ENCODE measurements at places on chromosomes 12 and 14.

DNA sequence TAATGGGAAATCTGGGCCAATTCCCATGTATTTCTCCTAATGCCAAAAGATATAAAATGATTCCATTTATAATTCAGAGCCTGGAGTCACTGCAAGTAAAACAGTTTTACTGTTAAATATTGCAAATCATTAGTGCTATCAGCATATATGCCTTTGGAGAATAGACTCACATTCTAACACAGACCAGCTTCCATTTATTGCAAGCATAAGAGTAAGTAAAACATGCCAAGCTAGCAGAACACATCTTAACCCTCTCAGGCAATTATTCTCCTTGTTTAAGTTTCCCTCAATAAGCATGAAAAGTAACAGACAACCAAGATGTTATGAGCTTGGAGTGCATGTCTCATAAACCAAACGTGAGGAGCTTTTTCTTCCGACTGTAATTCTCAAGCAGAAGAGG is 173.9 kb upstream of the GRIP1 start:
- no peak for DNase-seq

GRCh38 chr14:83873669-83874068 is 1656.3 kb upstream of the FLRT2 start:
- no peak for DNase-seq

DNA sequence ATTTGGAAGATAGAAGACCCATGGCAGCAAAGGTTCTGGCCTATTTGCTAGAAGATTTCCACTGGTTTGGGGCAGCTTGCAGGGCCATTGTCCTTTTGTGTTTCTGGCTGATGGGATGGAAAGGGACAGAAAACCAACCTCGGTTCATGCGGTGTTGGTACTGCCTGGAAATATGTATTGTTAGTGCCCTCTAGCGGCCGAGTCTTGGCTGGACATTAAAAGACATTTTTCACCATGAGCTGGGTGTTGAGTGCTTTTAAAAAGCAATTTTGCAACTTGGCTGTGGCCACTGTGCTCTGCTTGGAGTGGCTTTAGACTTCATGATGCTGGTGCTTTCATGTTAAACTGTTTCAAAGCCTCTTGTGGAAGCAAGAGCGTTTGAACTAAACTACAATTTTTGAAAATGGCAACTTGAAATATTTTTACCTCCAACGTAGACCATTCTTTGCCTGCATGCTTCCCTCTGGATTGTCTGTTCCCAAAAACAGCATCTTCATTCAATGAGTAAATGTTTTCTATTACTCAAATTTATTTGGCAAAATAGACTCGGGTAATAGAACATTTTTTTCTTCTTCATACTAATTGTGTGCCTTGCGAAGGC is 102.7 kb upstream of the TBX5 start:
- DNase-seq, result peak; percentile 60

- DNase-seq, result no peak
Observed at GRCh38 chr14:57420986-57421385, 30.6 kb downstream of the NAA30 start.

GRCh38 chr12:126534495-126534894 is 1469.3 kb downstream of the AACS start:
- no peak for DNase-seq

- peak; percentile 3 for DNase-seq
Observed at GRCh38 chr14:22657861-22658260, 13.7 kb upstream of the OR6J1 start.

DNA sequence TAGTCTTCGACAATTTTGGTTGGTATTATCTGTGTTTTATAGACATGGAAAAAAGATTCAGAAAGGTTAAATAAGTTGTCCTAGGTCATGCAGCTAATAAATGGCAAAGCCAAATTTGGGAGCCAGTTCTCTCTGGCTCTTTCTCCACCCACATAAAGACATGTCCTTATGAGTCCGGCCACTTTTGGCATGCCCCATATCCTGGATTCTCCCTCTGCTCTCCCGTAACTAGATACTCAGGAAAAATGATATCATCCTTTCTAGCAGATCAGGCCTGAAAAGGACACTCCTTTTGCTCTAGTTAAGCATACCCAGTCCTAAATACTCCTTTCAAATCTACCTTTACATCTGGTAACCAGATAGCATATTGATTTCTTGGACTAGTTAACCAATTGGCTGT is 64.4 kb downstream of the TTLL5 start:
- DNase-seq, result no peak

GRCh38 chr12:100666588-100666987 is 93.1 kb downstream of the GAS2L3 start:
- DNase-seq, result no peak

GRCh38 chr14:53247596-53248370 is 94.7 kb upstream of the DDHD1 start:
- no peak for DNase-seq

GRCh38 chr14:66540038-66540437 is 32.1 kb downstream of the GPHN start:
- DNase-seq, result no peak

DNA sequence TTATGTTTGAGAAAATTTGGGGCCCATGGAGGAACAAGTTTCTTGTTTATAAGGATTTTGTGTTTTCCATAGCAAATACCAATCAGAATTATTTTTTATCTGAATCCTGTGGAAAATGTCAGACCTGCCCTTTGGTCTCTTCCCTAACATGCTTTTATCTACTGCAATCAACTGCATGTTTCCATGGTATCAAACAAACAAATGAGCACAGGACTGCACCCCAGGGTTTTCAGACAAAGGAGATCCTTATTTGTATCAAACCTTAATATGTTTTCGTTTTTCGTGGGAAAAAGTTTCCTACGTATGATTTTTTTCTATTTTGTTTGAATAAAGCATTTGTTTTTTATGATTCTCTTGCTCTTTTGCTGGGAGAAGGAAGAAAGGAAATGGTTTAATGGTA is 91.1 kb downstream of the GPR135 start:
- DNase-seq, result no peak

DNA sequence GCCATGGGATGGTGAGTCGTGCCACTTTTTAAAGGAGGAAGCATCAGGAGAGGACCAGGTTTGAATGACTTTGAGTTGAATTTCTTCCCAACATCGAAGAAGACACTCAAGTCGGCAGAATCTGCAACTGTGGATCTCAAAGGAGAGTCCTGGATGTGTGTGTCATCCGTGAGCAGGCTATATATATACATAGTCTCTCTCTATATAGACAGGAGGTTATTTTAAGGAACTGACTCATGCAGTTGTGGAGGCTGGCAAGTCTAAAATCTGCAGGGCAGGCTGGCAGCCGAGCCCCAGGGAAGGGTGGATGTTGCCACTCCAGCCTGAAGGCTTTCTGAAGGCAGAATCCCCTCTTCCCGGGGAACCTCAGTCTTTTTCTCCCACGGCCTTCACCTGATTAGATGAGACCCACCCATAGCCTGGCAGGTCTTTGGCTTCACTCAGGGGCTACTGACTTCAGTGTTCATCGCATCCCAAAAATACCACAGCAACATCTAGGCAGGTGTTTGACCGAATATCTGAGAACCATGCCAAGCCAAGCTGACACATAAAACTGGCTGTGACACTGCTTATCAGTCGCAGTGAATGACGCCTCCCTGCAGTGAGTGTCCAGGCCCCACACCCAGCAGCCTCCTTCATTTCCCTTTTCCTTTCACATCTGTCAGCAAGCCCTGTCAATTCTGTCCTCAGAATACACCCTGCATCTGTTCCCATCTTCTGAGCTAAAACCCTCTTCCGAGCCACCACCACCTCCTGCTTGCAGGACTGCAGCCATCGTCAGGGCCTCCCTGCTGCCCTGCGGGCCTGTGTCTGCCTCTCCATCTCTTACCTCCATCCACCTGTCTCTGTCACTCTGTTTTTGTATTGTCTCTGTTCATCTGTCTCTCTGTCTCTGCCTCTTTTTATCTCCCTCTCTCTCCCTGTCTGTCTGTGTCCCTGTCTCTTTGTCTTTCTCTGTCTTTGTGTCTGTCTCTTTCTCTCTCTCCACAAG is 54.0 kb downstream of the ZNF664 start:
- no peak for DNase-seq

DNA sequence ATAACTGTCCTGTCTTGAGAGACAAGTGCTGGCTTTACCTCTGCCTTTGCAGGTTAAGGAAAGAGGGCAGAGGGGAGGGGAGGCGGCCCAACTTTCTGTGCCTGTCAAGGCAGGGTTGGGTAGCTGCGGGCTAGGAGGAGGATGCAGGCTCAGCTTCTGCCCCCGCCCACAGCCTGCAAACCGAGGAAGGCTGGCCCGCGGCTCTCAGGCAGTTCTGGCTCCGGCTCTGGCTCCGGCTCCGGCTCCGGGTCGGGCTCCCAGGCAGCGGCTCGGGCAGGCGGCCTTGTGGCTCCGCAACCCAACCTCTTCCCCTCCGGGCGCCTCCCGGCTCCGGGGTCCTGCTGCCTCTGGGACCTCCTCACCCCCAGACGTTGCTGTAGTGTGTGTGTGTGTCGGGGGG is 92.9 kb downstream of the TMEM30B start:
- no peak for DNase-seq

DNA sequence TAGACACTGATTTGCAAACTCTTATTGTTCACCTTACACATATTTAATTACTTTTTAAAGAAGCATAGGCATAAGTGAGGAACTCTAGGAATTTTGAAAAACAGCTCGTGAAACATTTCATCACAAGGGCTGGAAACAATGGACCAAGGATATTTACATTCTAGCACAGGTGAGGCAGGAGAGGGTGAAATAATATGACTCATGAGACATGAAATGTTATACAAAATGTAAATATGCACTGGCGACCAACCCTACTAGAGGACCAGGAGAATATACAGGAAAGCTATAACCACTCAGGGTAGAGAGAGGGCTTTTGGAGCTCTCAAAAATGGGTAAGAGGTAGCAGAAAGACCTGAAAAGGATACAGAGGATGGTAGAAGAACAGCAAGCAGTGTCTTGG is 115.3 kb downstream of the PTGER2 start:
- DNase-seq, result no peak

DNA sequence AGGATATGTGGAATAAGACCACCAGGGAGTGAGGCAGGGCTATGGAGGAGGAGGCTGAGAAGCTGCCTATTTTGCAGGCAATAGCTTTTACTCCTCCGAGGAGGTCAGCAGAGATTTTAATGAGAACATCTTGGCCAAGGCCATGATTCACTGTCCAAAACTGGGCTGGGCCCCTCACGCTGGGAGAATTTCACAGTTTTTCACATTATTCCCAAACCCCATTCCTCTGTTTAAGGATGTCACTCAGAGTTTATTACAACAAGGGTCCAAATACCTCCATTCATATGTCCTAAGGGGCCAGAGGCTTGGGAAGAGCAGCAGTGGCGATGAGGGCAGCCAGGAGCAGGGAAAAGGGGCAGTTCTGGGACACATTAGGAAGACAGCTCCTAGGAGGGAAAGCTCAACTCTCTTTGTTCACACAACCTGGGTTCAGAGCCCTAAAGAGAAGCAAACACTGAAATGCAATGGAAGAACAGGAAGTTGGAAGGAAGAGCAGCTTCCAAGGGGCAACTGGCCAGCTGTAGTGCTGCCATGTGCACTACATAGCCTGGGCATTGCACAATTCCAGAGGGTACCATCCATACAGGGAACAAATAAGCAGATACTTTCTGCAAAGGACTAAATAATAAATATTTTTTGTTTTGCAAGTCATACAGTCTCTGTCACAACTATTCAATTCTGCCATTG is 283.2 kb downstream of the NUAK1 start:
- DNase-seq, result no peak

- no peak for DNase-seq
Observed at GRCh38 chr14:52360831-52361230, 46.7 kb downstream of the PTGER2 start.

DNA sequence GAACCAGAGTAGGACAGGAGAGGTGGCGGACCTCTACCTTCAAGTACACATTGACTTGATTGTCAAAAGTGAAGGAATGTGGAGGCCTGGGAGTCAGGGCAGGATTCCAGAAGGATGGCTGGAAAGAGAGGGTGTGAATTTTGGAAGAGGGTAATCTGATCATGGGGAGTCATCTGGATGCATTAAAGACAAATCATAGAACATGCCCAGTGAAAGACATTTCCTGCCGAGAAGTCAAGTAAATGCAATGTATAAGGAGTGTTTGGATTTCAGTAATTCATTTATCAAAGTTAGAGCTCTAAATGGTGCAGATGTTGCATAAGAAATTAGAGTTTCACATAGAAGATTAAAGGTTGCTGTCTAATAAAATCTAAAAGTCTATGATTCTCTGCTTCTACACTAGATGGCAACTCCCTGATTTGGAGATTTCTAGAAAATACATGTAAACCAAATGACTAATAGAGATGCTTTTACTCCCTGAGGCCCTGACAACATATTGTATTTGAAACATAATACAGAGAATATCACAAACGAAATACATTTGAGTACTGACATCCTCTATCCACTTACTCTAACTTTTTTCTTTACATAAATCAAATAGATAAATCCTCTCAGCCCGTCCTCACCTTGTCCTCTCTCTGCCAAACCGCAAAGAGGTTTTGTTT is 91.3 kb downstream of the KCNA5 start:
- no peak for DNase-seq

GRCh38 chr12:12960639-12961209 is 8.8 kb upstream of the GPRC5D start:
- no peak for DNase-seq

- DNase-seq, result peak; percentile 58
Observed at GRCh38 chr12:10362325-10362724, 27.5 kb downstream of the KLRK1 start.
